Thyroid gland (tissue), 4 donors: ENCODE measurements at places on chromosomes 7 and 10. TPM values are rescaled to one million over a fixed set of nuclear protein-coding genes. Genes with fewer than 3 reads are reported as not detected.
A peak's percentile ranks its signal among the peaks of the same experiment; 100 is the strongest.

GRCh38 chr10:127978481-127978880 lies 71.6 kb downstream of the PTPRE start:
- DNase-seq: no peak

CYP17A1 gene
- 29.1 TPM for total RNA-seq

DNA sequence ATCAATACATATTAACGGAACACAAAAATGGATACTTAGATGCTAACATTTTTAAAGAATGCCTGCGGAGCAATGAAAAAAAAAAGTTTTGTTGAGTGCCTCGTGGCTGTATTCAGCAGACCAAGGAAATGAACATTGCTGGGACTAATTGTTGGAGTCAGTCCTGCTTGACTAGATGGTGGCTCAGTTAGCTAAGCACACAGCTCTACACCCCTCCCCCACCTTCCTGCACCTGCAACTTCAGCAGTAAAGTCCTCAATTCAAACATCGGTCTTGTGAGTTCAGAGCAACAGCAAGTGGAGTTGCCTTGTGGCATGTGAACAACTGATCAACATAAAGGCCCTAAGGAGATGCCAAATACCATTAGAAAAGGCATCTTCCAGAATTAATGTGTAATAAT lies 326.0 kb upstream of the NPSR1 start:
- DNase-seq: no peak

LRRC4 gene
- total RNA-seq: 1.1 TPM

- DNase-seq: peak; percentile 55
Observed at GRCh38 chr7:39950473-39951225, 593 bp downstream of the CDK13 start.

DNA sequence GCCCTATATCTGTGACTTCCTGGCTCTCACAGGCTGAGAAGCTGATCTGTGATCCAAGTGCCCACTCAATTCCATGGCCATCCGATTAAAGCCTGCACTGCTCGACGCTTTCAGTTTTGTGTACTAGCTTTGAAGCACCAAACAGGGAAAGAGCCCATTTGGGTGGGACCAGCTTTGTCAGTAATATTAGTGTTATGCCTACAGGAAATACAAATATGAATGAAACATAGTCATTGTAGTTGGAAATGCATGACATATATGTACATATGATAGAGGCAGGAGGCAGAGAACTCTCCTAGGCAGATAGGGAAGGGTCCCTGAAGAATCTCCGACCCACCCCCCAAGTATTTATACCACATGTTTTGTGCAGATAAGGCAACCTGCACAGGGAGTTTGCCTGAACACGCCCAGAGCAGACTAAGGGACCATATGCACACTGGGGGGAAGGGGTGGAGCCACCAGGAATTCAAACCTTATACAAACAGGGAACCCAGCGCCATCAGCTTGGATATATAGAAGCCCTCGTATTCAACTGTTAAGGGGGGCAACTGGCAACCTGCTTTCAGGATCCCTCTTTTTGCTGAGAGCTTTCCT lies 653.2 kb downstream of the PARD3 start:
- no peak for DNase-seq

RARRES2 gene
- total RNA-seq: 137 TPM

DNA sequence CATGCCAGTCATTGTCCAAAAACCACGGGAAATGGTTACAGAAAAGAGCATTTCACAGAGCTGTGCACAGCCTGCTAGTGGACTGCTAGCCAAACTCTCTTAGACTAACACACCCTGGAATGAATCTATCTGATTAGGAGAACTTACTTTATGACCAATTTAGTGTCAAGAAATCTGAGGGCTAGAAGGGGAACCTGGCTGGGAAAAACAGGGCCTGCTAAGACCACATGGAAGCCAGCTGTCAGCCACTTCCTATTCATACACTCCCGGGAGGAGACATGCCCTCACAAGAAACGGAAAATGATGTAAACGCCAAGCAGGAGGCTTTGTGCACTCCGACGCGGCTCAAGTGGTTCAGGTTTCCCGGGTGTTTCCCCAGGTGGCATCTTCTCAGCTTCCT lies 54.8 kb downstream of the MPP7 start:
- DNase-seq: no peak

BRAT1 gene
- 37.2 TPM for total RNA-seq

CD36 gene
- 137 TPM for total RNA-seq

- DNase-seq: no peak
Observed at GRCh38 chr10:114432566-114433093, 28.3 kb upstream of the AFAP1L2 start.

PTPRZ1 gene
- total RNA-seq: 0.67 TPM

SKAP2 gene
- total RNA-seq: 10.8 TPM

C10orf95 gene
- total RNA-seq: 1.5 TPM

- no peak for DNase-seq
Observed at GRCh38 chr10:132136689-132137088, 50.1 kb upstream of the DPYSL4 start.

EBLN1 gene
- not detected for total RNA-seq

TCTN3 gene
- 61.7 TPM for total RNA-seq

DNA sequence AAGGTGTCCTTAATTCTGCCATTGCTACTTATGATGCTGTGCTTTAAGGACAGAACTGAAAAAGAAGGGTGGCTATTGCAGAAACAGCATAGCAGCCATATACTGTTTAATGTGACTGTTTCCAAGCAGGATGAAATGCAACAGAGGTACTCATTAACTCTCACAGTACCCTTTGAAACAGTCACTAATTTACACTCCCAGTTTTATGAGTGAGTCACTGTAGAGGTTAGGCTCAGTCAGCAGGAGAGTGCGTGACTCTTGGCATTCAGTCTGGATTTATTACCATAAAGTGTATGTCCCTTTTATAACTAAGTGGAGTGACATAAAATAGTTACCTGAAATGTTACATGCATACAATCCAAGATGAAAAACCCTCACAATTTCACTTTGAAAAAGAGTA lies 27.7 kb downstream of the ALDH18A1 start:
- no peak for DNase-seq

- no peak for DNase-seq
Observed at GRCh38 chr10:26571655-26572054, 125.8 kb upstream of the PDSS1 start.

DNA sequence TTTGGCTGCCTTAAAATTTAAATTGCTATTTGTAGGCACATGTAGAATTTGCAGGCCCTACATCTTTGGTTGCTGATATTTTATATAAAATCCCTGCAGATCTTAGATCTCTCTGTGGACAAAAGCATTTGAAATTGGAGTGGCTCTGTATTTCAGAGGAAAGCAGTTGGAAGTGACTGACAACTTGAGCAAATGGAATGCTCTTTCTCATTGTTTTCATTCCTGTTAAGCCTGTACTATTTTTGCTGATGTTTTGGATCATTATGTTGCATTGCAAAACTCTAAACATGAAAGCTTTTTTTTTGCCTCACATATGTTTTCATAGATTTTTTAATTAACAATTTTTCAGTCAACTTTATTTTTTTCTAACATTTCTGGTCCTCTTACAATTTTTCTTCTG lies 251.2 kb upstream of the MDFIC start:
- no peak for DNase-seq

SFTPA1 gene
- not detected for total RNA-seq

DNA sequence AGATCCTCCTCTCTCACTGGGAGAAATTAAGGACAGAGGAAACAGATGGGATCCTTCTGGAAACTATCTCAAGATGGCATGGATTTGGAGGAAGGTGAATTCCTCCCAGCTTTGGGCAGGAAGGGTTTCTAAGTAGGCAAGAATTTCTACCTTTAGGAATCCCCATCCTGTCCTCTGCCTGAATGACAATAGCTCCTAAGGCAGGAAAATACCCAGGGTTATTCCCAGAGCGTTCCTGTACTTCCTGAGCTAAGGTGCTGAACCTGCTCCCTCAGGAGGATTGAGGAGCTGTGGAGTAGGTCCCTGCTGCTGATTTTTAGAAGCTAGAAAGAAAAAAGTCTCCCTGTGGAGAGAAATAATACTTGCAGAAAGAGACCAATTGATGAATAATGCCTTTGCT lies 568 bp downstream of the MGAM2 start:
- no peak for DNase-seq

- no peak for DNase-seq
Observed at GRCh38 chr7:154836021-154836448, 166.9 kb downstream of the PAXIP1 start.

DNA sequence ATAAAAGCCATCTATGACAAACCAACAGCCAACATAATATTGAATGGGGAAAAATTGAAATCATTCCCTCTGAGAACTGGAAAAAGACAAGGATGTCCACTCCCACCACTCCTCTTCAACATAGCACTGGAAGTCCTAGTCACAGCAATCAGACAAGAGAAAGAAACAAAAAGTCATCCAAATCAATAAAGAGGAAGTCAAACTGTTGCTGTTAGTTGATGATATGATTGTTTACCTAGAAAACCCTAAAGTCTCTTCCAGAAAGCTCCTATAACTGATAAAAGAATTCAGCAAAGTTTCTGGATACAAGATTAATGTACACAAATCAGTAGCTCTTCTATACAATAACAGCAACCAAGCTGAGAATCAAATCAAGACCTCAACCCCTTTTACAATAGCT lies 285.1 kb upstream of the PHF14 start:
- DNase-seq: no peak

- DNase-seq: no peak
Observed at GRCh38 chr10:71081912-71082311, 130.5 kb upstream of the UNC5B start.

DNA sequence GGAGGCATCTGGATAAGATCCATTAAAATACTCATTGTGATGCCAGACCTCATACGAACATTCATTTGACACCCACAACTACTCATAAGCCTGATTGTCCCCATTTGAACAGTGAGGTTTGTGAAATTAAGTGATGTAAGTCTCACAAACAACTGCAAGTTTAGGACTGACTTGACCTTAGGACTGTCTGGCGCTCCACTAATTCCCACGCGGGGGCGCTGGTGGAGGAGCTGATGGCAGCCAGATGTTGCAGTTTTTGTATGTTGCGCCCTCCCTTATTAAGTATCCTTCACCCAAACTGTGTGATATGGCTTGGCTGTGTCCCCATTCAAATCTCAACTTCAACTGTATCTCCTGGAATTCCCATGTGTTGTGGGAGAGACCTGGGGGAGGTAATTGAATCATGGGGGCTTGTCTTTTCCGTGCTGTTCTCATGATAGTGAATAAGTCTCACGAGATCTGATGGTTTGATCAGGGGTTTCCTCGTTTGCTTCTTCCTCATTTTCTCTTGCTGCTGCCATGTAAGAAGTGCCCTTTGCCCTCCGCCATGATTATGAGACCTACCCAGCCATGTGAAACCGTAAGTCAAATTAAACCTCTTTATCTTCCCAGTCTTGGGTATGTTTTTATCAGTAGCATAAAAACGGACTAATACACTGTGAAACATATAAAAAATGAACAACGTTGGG lies 20.3 kb upstream of the TIAL1 start:
- no peak for DNase-seq

DNA sequence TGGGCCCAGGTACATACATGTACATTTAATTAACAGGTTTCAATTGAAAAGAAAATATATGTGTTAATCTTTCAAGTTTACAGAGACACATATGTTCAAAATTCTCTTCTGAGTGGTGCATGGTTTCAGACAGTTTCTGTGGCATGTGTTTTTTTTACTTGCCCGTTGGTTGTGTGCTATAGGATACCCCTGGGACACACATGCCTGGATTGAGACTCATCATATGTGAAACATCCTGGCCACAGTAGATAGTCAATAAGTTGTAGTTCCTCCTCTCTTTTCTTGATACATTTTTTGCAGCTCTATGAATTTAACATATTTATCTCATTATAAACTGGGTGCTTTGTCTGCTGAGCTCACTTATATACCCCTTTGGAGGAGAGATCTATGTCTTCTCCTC lies 207.8 kb upstream of the CTBP2 start:
- DNase-seq: no peak

MOGAT3 gene
- total RNA-seq: not detected

GRCh38 chr10:103685880-103686669 lies 169.3 kb downstream of the SH3PXD2A start:
- peak; percentile 73 for DNase-seq

DNA sequence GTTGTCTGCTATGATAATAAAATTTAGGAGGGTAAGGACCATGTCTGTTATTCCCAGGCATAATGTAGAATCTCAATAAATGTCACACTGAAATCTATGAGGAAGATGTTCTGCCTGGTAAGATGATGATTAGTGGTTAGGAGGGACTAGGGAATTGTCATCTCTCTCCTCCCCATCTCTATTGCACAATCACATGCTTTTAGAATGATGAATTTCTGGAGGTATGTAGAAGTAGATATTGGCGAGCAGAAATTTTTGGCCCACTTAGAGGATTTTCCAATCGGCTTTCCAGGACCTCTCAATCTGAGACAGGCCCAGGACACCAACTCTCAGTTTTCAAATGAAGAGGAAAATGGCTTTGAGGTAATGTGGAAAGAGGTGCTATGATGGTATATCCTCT lies 2.0 kb upstream of the PITX3 start:
- DNase-seq: no peak

DNA sequence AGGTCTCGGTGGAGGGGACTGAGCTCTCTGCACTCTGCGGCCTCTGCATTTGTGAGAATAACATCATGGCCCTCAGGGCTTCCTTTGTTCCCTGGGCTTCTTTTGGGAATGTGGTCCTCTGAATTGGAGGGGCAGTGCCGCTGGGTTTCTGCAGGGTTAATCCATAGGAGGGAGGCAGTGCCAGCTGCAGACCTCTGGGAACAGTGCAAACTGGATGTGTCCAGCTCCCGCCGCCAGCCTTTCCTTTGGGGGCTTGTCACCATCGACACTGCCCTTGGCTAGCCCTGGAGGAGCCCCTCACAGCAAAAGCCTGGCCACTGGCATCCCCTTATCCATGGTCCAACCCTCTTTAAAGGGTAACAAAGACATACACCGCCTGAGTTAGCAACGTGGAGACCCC lies 174.0 kb downstream of the WDR37 start:
- no peak for DNase-seq

DNA sequence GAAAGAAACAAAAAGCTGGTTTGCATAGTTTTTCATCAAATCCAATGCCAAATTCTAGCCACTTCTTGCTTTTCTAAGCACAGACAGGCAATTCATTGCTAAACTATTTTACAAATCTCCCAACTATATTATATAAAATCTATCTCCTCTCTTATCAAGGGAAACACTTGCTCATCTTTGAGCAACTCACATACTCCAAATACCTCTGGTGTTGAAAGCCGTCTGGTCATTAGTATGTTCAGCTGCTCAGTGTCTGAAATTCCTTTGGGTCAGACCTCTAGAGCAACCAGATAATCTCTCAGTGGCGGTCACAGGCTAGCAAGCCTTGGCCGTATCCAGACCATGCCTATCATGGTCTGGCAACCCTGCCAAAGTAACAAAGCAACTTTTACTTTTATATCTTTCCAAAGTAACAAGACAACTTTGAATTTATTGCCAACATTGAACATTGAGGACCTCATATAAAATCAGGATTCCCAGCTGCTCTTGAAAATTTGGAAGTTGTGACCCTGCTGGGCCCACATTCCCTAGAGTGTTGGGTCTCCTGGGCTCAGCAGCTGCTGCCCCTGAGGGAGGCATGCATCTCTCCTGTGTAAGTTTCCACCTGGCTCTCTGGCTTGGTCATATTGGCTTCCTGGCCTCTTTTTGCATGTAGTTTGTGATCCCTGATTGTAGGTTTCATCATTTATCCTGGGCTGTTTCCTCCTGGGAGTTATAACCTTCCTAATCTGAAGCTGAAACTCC lies 56.8 kb upstream of the LANCL2 start:
- no peak for DNase-seq
